ENCODE measurements at places on chromosomes 7 and 10.

DNA sequence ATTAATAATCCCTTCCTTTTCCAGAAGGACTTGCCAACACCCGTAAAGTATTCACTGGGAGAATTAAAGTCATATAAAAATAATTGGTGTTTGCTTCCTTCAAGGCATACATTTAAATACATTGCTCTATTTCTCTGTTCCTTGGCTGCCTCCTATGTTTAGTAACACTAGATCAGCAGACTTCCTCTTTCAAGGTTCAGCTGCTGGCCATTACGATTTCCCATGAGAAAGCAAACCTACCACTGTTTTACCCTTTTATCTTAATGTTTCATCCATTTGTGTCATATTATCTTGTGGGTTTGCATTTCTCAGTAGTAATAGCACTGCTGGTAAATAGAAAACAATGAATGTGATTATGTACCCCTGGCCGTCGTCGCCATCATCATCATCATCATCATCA lies 313.8 kb upstream of the BMPER start:
- no peak for DNase-seq

GRCh38 chr7:154874409-154875113 lies 128.4 kb downstream of the PAXIP1 start:
- no peak for DNase-seq

DNA sequence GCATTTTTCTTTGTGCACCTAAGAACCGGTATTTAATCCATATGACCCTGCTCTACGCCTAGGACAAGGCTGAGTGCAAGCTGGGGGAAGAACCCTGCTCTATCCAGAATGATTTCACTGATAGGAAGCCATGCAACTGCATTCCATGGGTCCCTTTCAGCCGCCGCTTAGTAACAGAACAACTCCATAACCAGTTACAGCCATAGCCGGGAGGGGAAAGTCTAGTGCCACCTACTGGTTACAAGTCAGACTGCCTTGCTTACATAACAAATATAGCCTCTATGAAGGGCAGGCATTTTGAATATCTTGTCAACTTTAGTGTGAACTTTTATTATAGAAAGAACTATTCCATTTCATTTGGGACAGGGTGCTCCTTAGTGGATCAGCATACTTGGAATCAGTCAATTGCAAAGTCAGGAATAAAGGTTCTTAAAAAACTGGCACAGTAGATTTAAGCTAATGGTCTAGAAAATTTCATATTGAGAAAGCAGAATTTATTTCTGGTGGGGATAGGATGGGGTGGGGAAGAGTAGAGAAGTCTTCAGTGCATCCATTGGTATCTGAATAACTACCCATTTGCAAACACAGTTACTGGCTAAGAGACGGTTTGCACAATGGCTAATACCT lies 521.7 kb downstream of the ADRA2A start:
- peak; percentile 2 for DNase-seq

DNA sequence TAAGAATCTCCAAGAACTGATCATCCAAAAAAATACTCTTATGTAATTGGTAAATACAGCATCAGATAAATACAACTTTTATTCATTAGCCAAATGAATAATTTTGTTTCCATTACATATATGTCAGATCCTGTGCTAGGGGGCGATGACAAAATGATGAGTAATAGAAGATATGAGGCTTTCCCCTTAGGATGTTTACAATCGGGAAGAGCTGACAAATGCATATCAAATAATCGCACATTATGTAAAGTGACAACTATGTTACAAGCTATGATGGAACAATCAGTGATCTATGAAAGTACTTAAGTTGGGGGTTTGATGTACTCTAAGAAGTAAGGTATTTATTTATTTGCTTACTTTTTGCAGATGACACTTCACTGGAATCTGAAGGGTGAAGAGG lies 465.6 kb upstream of the VSTM2A start:
- DNase-seq, result no peak

- no peak for DNase-seq
Measured at GRCh38 chr10:14358886-14359573, 28.3 kb upstream of the FRMD4A start.

DNA sequence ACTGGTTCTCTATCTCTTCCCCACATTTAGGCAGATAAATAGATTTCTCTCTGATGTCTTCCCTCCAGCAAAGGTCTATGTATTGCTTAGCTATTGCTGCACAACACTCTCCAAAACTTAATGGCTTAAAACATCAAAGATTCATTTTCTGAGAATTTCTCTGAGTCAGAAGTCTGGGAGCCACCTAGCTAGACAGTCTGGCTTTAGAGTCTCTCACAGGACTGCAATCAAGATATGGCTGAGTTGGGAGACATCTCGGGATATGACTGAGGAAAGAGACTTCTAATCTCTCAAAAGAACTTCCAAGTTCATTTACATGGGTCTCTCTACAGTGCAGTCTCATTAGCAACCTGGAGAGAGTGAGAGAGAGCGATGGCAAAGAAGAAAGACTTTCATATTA lies 553.6 kb upstream of the GHITM start:
- DNase-seq, result no peak

- no peak for DNase-seq
Measured at GRCh38 chr7:114784177-114784576, 137.7 kb upstream of the MDFIC start.

GRCh38 chr10:101112799-101113594 lies 18.1 kb upstream of the TLX1 start:
- DNase-seq, result no peak

- DNase-seq, result no peak
Measured at GRCh38 chr10:67697724-67698131, 1.7 kb upstream of the CTNNA3 start.

GRCh38 chr7:45484094-45484493 lies 90.1 kb upstream of the ADCY1 start:
- no peak for DNase-seq

GRCh38 chr10:119762805-119763798 lies 37.3 kb downstream of the INPP5F start:
- DNase-seq, result no peak

GRCh38 chr10:88957381-88957780 lies 4.8 kb upstream of the ACTA2 start:
- no peak for DNase-seq

- DNase-seq, result no peak
Measured at GRCh38 chr7:132817949-132818348, 241.7 kb upstream of the PLXNA4 start.

DNA sequence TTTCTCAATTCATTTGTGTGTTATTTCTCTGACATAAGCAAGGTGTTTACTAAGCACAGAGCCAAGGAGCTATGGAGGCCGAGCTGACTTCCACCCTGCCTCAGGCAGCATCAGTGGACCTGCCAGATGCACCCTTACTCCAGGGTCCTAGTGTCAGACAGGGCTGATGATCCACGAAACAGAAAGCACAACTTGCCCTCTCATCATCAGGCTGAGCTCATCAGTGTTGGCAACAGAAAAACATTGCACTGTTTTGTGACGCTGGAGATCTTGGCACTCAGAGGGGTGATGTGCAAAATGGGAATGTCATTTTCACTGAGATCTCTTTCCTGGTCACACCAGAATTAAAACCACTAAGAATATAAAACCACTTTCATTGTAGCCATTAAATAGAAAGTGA lies 201.8 kb downstream of the GLI3 start:
- no peak for DNase-seq

- DNase-seq, result no peak
Measured at GRCh38 chr7:2613098-2613930, 18.5 kb upstream of the TTYH3 start.

DNA sequence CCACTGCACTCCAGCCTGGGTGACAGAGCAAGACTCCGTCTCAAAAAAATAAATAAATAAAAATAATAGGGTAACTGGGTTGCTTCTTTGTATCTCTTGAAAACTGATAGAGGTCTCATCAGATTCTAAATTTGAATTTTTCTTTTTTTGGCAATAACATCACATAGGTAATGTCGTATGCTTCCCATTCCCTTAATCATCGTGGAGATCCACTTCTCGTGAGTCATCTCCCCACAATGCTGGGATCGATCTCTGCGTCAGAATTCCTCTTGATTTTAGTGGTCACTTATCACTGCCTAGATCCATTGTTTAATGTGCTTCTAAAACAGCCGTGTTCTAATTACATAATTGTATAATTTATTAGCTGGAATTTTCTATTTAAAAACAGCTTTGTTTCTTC lies 70.5 kb upstream of the DNAJB6 start:
- no peak for DNase-seq

GRCh38 chr10:102608487-102608886 lies 35.8 kb upstream of the TRIM8 start:
- no peak for DNase-seq

GRCh38 chr10:61142987-61143386 lies 199.0 kb upstream of the RHOBTB1 start:
- no peak for DNase-seq

DNA sequence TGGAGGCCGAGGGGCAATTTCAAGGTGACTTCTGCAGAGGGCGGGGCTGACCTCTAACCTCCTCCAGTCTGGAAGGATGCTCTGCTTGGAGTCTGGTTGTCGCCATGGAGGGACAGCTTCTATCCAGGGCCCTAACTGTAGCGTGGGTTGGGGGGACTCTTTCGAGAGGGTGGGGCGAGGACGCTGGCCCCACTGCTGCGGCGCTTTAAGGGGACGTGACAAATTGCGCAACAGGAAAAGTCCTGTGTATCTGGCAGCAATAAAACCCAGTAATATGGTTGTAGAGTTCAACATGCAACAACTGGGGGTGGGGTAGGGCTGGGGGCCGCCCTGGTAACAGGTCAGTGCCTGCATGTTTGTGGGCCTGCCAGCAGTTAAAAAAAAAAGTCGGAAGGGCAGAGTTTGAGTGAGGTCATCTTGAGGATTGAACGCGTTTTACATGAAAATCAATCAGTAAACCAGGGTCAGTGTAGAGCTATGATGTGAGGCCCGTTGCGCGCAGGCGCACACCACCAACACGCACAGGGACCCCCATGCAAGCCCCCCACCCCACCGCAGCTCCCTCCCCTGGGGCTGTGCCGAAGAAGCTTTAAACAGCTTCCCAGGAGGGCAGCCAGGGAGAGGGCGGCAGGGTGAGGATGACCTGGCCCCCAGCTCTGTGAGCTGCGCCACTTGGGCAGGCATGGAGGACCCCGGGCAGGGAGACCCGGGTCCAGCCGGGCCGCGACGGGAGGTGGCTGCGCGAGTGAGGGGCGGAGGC lies 4.3 kb downstream of the SHH start:
- no peak for DNase-seq

- no peak for DNase-seq
Measured at GRCh38 chr7:24965831-24966708, 13.9 kb downstream of the OSBPL3 start.

- DNase-seq, result no peak
Measured at GRCh38 chr7:82289152-82289535, 154.4 kb downstream of the CACNA2D1 start.

GRCh38 chr10:78337016-78337415 lies 303.4 kb downstream of the RPS24 start:
- no peak for DNase-seq

GRCh38 chr7:80563561-80564327 lies 51.9 kb upstream of the GNAT3 start:
- DNase-seq, result no peak

DNA sequence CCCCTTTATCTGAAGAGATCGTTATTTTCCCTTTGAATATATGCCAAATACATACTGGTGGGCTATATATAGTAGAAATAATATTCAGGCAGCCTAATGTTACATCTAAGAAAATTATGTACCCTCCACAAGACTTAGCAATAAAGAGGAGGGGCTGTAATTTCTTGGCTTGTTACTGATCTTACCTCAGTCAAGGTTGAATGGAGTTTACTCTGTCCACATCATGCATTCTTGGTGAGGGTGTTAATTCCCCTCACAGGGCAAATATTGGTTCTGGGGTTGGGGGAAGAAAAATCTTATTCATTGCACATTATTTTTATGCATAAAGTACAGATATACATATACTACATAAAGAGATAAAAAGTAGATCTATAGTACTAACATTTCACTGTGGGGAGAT lies 145.8 kb upstream of the ANK3 start:
- no peak for DNase-seq

- DNase-seq, result no peak
Measured at GRCh38 chr10:8430321-8430720, 375.8 kb downstream of the GATA3 start.

GRCh38 chr10:52488606-52489485 lies 174.8 kb downstream of the DKK1 start:
- no peak for DNase-seq

DNA sequence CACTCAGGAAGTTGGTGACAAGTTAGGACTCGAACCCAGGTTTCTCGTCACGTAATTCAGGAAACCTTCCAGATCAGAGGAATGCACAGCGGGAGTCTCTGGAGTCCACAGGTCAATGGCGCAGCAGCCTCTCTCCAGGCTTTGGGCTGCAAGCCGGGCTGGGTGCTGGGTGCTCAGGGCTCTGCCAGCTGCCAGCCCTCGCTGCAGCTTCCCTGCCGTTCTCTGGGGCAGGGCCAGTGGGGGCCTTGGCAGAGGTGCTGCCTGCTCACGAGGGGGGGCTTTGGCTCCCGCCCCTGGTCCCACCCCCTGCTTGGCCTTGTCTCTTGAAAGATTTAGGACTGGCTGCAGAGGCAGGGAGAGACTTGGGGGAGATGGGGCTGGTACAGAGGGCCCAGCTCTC lies at the start of gene TACR2:
TSS of gene TACR2 (minus strand) at position 224 of the 400 bp plus-strand sequence. CDS start 595 bp downstream, outside the sequence.
- DNase-seq, result no peak

DNA sequence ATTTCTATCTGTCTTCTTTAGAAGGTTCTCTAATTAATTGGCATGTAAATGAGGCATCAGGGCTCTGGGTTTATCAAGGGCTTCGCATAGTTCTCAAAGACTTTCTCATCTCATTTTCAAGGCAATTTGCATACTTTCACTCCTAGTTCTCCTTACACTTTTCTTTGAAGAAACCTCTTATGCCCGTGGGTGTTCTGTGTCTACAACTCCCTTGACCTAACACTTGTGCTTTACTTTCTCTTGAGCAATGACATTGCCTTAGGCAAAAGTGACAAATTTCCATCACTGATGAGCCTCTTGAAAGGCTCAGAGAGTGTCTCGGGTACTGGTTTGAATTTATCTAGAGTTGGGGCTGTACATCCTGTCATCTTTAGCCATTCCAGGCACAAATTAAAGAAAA lies 74.7 kb upstream of the ITPRID1 start:
- DNase-seq, result no peak

DNA sequence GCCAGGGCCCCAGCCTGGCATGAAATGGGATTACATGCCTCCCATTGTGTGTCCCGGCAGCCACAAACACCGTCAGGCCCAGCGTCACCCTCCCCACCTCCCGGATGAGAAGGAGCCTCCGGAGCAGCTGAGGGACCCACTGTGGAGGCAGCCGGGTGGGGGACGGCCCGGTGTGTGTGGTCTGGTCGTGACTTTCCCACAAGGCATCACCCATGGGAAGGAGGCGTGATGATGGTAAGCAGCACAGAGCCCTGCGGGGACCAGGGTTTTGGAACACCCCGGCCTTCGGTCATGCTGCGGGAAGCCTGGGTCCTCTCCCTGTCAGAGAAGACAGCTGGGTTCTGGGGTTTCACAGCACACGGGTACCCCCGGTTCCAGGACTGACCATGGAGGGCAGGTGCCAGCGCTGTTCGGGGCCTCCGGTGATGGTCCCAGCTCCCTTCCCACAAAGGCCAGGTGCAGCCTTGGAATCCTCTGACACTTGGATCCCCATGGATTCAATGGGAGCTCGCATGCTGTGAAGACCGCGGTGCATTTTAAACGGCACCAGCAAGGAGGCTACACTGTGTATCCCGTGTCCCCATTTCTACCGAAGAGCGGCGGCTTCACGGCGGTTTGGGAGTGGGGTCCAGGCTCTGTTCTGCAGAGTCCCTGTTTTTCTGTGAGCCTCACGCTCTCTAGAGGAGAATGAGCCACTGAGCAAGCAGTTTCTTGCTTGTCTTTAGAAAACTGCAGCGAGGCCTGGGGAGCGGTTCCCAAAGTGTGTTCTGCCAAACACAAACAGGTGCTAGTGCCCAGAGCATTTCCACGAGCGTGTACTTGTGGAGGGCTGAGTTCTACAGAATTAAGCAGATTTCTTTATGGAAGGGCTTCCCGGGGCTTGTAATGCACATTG lies 336.0 kb downstream of the ADARB2 start:
- DNase-seq, result no peak

Measured in stimulated activated CD8-positive, alpha-beta memory T cell treated with anti-CD3 and anti-CD28 coated beads, Interleukin-15, amount 100 ng/mL, for 1 hour (primary cell).